ENCODE measurements at places on chromosomes 2 and 18.

GRCh38 chr2:47172156-47172921, 17.2 kb upstream of the STPG4 start:
- DNase-seq, result no peak

DNA sequence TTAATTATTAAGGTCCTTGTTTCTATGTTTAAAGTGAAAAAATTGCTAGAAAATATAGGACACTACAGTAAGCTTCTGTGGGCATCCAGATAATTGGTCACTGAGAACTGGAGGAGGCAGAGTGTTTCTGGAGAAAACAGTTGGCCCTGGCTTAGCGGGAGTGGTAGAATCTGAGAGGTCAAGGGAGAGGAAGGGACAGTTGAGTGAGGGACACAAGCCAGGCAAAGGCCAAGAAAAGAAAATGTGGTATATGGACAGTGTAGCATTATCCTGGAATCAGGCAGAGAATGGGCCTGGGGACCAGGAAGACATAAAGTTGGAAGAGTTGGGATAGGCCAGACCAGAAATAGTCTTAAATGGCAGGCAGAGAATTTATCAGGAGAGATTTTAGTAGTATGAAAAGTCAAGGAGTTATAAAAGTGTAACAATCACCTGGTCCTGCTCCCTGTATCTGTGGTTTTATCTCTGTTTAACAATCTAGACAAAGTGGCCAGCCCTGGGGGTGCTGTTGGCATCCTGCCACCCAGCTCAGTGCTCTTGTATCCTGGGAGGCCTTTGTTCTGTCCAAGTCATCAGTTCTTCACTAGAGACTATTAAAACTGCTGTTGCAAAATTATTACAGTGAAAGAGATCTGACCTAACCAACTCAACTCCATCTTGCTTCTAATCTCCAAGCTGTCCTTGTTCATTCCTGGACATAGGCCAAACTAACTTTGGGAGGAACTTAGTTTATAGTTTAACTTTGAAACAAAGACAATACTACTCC, 15.4 kb upstream of the MSGN1 start:
- no peak for DNase-seq

GRCh38 chr2:125272651-125273050, 1247.6 kb downstream of the CNTNAP5 start:
- DNase-seq, result no peak

DNA sequence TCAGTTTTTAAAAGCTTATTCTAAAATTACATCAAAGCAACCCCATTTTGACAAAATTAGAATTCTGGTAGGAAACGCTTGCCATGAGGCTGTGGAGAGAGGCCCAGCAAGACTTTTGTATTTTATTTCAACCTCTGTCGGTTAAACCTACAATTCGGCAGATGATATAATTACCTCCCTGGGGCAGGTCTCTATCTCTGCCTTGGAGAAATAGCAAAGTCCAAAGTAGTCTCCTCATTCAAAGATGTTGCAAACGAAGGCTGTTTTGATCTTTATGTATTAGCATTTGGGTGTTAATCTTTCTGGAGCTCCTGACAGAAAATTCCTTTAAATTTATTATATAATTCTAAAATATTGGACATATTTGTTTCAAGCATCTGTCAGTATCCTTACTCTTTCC, 35.6 kb downstream of the GALM start:
- no peak for DNase-seq

DNA sequence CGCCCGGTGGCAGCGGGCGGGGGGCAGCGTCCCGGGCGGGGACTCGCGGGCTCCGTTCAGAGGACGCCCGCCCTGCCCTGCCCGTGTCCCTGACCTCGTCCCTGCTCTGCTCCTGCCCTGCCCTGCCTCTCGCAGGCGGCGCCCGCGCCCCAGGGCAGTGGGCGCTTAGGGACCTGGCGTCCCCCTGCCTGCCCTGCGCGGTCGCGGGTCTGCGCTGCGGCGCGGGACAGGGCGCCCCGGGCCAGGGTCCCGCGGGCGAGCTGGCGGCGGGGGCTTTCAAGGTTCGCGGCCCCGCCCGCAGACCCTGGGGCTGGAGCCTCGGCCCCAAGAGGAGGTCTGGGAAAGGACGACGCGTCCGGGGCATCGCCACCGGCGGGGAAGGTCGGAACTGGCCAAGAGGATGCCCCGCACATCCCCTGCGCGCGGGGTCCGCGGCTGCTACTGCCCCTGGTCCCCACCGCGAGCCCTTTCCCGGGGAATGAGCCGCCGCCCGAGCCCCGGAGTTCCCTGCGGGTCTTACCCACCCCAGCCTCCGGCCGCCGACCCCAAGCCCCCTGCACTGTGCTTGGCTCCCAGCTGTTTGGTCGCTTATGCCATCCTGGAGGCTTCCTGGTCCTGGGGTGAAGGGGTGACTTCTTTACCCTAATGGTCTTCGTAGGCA, 679 bp downstream of the RNF144A start:
- peak; percentile 72 for DNase-seq

- DNase-seq, result no peak
Observed at GRCh38 chr2:187847245-187848208, 293.3 kb upstream of the TFPI start.

- DNase-seq, result no peak
Observed at GRCh38 chr2:158890296-158890905, 78.0 kb upstream of the TANC1 start.

DNA sequence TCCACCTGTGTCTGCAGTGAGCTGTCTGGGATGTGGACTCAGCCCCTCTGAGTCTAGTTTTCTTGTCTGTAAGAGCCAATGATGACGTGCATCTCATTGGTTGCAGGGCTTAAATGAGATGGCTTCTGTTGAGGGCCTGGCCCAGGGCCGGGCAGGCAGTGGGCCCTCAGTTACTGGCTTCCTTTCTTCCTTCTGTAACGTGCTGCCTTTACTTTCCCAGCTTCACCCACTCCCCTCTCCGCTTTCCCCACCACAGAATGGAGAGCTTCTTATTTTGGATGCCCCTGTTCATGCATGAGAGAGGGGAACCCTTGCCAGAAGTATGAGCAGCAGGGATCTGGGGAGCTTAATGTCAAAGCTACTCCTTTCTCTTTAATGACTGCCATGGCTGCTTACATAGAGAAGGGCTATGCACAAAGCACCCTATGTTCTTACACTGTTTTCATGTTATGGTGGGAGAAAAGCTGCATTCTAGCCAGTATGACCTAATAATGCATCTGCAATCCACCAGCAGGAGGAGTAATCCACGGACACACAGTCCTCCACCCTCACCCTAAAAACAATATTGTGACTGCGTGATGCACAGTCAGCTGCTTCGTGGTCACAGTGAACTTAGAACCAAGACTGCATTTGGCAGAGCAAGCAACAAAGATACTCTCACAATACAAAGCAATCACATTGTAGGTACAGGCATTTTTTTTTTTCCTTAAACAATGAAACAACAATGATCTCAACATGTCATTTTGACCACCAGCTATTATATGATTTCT, 37.2 kb downstream of the CREG2 start:
- peak; percentile 72 for DNase-seq

All from activated CD4-positive, alpha-beta T cell treated with anti-CD3 and anti-CD28 coated beads, Interleukin-2, amount 10 ng/mL, durations not matched to agents 24 days and 14 days (primary cell).